ENCODE measurements at places on chromosomes 12 and 14.

- no peak for DNase-seq
Measured at GRCh38 chr12:19088606-19089005, 40.9 kb upstream of the PLEKHA5 start.

- no peak for DNase-seq
Measured at GRCh38 chr12:44848703-44849085, 27.4 kb downstream of the NELL2 start.

DNA sequence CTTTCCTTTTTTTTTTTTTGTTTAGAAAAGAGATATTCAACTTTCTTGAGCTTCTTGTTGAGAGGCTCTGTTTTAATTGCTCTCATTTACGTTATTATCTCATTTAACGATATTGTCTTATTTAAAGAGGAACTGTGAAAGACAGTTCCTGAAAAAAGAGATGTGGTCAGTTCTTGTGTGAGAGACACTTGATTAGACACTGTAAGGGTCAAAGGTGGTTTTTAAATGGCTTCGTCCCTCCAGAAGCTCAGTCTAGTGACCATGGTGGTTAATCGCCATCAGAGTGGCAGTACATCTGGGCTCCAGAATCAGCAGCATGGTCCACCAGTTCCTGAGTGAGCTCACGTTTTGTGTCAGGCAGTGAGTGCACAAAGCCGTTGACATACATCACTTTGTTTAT is 57.9 kb upstream of the KCNA5 start:
- no peak for DNase-seq

DNA sequence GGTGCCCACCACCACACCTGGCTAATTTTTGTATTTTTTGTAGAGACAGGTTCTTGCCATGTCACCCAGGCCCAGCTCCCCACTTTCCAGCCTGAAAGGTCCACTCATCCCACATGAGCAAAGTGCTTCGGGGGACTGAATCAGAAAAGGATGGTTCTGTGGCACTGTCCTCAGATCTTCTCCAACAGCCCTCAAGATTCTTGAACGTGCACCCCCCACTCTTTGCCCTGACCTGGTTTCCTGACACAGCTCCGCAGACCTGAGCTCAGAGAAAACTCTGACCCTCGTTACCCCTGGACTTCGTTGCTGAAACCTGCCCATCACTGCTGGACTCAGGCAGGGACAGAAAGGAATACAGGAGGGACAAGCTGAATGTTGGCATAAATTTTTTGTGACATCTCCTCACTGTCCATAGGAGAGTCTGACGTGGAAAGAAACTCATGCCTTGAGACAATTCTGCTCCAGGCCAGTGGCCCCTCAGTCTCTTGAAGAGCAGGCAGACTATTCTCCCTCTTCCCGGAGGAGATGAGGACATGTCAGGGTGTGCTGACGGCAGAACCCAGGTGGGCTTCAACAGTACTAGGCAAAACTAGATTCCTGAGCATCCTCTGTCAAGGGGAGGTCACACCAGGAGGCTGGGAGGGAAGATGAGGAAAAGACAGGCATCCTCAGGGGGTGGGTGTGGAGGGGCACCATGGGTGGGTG is 149.3 kb downstream of the DPF3 start:
- DNase-seq: no peak

- DNase-seq: no peak
Measured at GRCh38 chr14:40122968-40123648, 690.9 kb upstream of the FBXO33 start.

DNA sequence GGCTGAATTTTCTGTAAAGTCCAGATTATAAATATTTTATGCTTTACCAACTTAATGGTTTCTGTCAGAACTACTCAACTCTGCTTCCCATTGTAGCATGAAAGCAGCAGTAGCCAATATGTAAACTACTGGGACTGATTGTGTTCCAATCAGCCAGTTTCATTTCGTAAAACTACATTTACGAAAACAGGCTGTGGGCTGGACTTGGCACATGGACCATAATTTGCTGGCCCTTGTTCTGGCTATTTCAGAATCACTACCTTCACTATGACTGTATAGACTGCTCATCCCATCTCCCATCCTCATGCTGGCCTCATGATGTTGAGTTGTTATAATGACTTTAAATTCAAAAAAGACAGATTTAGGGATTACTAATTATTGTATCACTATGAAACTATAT is 38.7 kb downstream of the FAR2 start:
- DNase-seq: no peak

GRCh38 chr12:19236656-19237055 is 107.1 kb downstream of the PLEKHA5 start:
- DNase-seq: no peak

- no peak for DNase-seq
Measured at GRCh38 chr14:96863327-96863985, 66.3 kb downstream of the VRK1 start.

DNA sequence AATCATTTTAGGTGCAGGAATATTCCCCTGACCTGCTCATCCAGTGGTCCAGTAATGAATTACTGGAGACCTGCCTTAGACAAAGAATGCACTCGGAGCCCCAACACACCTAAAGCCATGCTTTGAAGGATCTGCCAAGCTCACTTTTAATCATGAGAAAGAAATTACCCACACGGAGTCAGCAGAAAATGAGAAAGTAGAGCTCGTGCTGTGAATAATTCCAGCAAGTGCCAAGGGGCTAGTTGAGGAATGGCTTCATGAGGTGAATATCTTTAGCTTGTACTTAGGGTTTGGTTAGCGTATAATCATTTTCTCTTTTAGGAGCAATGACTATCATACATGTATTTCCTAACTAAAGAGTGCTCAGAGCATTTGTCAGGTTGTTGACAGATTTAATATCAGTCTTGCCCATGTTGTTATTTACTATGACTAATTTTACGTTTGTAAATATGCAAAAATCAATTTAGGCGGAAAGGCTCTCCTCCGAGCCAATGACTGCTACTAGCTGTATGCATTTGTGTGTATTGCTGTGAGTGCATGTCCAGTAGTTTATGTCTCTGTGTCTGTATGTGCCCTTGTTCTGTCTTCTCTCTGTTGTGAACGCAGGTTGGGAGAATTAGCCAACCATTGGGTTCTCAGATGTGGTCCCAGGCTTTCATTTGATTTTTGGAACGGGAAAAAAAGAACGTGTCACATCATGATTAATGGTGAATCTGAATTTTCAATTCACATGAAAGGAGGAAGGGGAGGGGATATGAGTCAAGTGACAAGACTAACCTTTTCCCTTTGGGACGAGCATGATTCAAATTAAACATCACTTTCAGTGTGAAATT is 98.4 kb downstream of the RMST start:
- no peak for DNase-seq

DNA sequence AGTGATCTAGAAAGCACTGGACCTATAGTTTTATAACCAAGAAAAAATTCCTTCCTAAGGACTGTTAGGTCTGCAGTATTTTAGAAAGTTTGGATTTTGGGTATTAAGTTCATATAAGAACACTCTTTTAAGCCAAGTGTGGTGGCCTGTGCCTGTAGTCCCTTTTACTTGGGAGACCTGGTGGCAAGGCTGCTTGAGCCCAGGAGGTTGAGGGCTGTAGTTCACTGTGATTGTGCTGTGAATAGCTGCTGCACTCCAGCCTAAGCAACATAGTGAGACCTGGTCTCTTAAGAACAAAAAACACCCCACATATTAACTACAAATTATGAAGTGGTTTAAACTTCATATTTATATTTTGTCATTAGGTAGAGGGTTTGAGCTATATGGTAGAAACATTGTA is 9.7 kb downstream of the DNM1L start:
- no peak for DNase-seq

GRCh38 chr12:52086944-52087835 is 7.7 kb downstream of the SMIM41 start:
- no peak for DNase-seq

GRCh38 chr14:35688126-35688826 is 120.8 kb downstream of the RALGAPA1 start:
- DNase-seq: no peak

DNA sequence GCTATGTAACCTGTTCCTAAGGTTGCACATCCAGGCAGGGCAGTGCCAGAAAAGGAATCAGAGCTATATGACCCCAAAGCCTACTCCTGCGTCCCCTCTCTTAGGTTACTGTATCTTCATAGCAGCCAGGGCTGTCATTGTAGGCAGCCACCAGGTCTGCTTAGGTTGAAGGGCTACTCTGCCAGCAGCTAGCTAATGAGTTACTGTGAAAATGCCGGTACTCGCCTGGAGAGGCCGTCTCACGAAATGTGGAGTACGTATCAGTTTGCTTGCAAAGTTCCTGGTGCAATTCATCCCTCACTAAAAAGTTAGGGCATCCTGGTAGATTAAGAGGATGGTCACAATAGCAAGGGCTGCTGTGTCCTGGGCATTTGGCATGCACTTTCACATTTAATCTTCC is 50.9 kb downstream of the RPH3A start:
- no peak for DNase-seq

DNA sequence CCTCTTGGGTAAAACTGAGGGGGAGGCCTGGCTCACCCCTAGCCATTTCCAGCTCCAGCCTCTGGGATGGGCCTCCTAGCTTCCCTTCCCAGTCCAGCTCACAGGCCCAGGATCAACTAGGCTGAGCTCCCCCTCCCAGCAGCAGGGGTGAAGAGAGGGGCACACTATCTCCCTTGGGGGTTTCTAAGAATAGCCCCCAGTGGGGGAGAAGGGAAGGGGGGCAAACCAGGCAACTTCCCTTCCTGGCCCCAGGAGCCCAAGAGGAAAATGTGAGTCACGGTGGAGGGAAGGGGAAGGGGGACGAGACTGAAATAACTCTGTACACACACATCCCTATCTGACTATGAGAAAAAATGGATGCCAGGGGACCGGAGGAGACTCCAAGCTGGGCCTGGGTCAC is 9.0 kb downstream of the ADCY6 start:
- DNase-seq: no peak

DNA sequence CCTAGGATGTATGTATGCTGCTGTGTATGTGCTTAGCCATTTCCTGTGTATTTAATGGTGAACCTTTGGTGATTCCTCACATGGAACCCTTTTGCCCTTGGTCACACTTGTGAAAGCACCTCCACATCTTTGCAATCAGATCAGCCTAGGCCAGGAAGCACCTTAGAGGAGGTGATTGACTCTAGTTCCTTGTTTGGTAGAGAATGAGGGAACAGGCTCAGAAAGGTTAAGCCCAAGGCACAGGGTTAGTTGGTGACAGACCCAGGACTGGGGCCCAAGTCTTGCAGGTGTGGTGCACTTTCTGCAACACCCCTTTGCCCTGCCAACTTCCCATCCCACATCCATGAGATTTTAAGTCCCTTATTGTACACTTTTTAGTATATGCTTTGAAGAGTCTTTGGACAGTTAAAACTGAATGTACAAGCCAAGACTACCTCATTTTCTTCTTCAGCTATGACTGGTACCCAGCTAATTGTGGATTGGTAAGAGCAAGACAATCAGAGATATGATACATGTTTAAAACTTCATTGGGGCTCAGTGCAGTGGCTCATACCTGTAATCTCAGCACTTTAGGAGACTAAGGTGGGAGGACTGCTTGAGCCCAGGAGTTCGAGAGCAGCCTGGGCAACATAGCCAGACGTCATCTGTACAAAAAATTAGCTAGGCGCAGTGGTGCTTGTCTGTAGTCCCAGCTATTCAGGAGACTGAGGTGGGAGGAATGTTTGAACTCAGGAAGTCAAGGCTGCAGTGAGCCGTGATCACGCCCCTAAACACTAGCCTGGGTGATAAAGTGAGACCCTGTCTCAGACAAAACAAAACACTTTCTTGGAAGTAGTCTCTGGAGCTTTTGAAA is 71.1 kb downstream of the RASSF3 start:
- DNase-seq: no peak

GRCh38 chr12:49707812-49708147 is 575 bp upstream of the FMNL3 start:
- DNase-seq: no peak
